Frontal cortex (tissue), 4 donors: ENCODE measurements at places on chromosomes 6 and 20. TPM values are rescaled to one million over a fixed set of nuclear protein-coding genes. Genes with fewer than 3 reads are reported as not detected.
A peak's percentile ranks its signal among the peaks of the same experiment; 100 is the strongest.

Gene KIAA1586
- total RNA-seq = 116 TPM

GRCh38 chr20:15060265-15061060 lies 723.1 kb upstream of the FLRT3 start:
- DNase-seq = no peak

- no peak for DNase-seq
These were observed 157.5 kb downstream of the TRMT11 start for GRCh38 chr6:126143761-126144251.

DNA sequence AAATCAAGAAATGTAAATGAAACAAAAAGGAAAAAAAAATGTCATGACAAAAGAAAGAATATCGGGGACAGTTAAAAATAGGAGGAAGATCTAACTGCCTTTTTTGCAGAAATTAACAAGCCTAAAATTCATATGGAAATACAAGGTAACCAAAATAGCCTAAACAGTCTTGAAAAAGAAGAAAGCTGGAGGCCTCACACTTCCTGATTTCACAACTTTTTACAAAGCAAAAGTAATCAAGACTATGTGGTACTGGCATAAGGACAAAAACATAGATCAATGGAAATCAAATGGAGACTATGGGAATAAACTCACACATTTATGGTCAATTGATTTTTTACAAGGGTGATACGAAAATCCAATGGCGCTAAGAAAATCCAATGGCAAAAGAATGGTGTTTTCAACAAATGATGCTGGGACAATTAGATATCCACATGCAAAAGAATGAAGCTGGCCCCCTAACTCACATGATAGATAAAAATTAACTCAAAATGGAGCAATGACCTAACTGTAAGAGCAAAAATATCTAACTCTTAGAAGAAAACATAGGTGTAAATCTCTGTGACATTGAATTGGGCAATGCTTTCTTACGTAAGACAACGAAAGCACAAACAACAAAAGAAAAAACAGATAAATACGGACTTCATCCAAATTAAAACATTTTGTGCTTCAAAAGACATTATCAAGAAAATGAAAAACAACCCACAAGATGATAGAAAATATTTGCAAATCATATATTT lies 24.5 kb downstream of the MAP3K5 start:
- no peak for DNase-seq

- DNase-seq = no peak
These were observed 314.5 kb downstream of the COL12A1 start for GRCh38 chr6:74891349-74891831.

DNA sequence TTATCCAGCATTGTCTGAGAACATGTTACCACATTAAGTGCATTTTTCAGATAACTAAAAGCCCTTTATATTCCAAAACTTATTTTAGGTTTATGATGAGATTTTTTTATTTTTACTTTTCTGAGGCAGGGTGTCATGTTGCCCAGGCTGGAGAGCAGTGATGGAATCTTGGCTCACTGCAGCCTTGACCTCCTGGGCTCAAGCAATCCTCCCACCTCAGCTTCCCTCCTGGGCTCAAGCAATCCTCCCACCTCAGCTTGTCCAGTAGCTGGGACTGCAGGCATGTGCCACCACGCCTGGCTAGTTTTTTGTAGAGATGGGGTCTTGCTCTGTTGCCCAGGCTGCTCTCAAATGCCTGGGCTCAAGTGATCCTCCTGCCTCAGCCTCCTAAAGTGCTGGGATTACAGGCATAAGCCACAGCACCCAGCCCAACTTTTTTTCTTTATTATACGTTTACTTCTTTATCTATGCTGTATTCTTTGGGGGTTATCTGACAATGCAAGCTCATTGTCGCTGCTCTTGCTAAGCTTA lies 6.2 kb downstream of the DYNLT1 start:
- DNase-seq = no peak

Gene CRISP2
- total RNA-seq = 0.82 TPM

- DNase-seq = no peak
These were observed 90.9 kb downstream of the DTD1 start for GRCh38 chr20:18678549-18679419.

GRCh38 chr20:46062151-46062550 lies 27.6 kb downstream of the NCOA5 start:
- no peak for DNase-seq

DNA sequence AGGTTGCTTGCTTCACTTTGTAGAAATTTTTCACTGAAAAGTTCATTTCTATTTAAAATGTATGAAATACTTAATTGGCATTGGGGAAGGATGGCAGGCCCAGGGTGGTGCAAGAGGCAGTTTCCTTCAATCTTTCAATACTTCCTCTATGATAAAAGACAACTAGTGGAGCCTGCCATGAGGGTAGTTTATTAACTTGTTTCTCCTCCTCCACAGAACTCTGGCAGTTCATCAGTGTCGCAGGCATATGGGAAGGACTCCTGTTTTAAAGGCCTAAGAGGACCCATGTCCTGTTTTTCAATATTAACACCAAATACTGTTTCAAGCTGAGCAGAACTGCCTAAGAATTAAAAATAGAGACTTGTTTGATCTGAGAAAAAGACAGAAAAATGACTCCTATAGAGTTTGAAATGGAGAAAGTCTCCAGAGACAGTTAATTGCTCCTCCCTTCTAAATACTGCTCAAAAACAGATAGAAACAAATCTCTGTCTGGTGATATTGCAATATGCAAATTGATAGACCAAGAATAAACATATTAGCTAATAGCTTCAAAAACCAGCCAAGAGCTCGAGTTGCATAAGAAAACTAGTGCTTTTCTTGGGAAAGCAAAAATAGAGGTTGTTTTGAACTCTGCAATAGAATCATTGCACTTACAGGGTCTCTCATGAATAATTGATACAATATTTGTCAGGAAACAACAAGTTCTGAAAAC lies 665.7 kb upstream of the SLC35B3 start:
- no peak for DNase-seq

GRCh38 chr6:15864708-15865062 lies 201.9 kb upstream of the DTNBP1 start:
- no peak for DNase-seq

GRCh38 chr6:17705428-17705777 lies 1.3 kb downstream of the NUP153 start:
- peak; percentile 51 for DNase-seq

- DNase-seq = no peak
These were observed 136.5 kb upstream of the PDE10A start for GRCh38 chr6:165799391-165800153.

Gene SIRPB1
- 0.41 TPM for total RNA-seq

DNA sequence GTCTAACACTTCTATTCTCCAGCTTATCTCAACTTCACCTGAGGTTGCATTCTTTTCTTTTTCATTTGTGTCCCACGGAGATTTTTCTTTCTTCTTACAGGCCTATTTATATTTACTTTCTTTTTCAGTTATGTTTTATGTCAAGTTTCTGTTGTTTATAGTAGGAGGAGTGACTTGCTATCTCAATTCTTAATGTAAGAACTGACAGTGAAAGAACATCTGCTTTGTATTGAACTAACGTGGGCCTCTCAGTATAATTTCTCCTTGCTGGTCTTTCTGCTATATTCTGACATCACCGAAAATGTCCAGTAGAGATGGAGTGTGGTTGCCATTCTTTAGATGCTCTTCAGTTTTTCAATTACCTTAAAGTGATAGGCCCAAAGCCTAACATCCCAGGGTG lies 521.7 kb downstream of the EPM2A start:
- no peak for DNase-seq

DNA sequence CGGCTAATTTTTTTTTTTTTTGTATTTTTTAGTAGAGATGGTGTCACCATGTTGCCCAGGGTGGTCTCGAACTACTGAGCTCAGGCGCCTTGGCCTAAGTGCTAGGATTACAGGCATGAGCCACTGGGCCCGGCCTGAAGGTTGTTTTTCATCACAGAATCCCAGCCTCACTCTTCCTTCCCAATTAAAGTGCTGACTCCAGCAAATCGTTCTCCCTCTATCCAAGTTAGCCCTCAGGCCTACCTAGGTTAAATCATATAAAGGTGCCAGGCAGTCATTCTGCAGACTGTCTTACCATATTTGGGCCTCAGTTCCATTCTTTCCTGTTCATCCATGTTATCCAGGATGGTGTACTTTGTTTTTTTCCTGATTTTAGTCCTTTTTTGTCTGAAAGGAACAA lies 56.4 kb downstream of the ALDH5A1 start:
- DNase-seq = no peak

Gene ABT1
- total RNA-seq = 12.6 TPM

GRCh38 chr6:2976060-2976459 lies 4.7 kb upstream of the SERPINB6 start:
- no peak for DNase-seq

- no peak for DNase-seq
These were observed 143.7 kb upstream of the PTPN1 start for GRCh38 chr20:50366270-50367103.

Gene DEFB132
- not detected for total RNA-seq

- peak; percentile 56 for DNase-seq
These were observed 47.5 kb downstream of the DSTN start for GRCh38 chr20:17617212-17617867.

- DNase-seq = no peak
These were observed 149.7 kb downstream of the PRL start for GRCh38 chr6:22146931-22147701.

Gene APOM
- 0.41 TPM for total RNA-seq

GRCh38 chr6:28225056-28225834 lies at the start of gene ZSCAN9:
Gene ZSCAN9, plus strand, starts transcription at chr6:28225275. Its CDS starts 1,810 bp downstream, at chr6:28227085.
- DNase-seq = peak; percentile 54

GRCh38 chr6:13004601-13005000 lies 288.0 kb downstream of the PHACTR1 start:
- no peak for DNase-seq

Gene TGM3
- not detected for total RNA-seq

Gene EFCAB8
- not detected for total RNA-seq

- no peak for DNase-seq
These were observed 2.3 kb downstream of the LIN28B start for GRCh38 chr6:104959026-104959858.

DNA sequence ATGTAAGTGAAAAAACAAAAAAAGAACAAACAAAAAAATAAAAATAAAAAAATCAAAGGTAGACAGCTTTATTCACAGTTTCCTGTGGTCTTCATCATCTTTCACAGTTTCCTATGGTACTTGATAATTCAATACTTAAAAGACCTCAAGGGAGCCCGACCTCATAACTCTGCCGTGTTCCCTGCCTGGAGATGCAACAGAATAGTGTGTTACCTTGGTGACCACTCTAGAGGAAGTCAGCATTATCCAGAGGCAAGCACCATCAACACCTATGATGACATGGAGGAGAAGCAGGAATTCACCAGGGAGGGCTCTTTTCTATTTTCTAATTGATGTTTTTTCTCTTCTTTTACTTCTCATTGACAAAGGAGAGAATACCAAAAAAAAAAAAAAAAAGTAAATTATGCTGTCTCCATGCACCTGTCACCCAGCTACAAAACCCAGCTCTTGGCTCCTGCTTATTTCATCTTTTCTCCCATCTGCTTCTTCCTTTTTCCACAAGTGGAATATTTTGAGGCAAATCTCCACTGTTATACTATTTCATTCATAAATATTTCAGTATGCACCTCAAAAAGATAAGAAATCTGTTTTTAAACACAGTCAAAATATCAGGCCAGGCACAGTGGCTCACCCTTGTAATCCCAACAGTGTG lies 95.8 kb upstream of the STXBP5 start:
- DNase-seq = no peak

GRCh38 chr20:48638546-48638945 lies 189.3 kb downstream of the PREX1 start:
- DNase-seq = no peak
